EL (cell line): ENCODE measurements at places on chromosomes 13 and 19.

- DNase-seq = no peak
Observed at GRCh38 chr19:42577016-42577415, 17.7 kb downstream of the CEACAM8 start.

GRCh38 chr19:34938886-34939285 lies 12.2 kb downstream of the ZNF30 start:
- DNase-seq = no peak

DNA sequence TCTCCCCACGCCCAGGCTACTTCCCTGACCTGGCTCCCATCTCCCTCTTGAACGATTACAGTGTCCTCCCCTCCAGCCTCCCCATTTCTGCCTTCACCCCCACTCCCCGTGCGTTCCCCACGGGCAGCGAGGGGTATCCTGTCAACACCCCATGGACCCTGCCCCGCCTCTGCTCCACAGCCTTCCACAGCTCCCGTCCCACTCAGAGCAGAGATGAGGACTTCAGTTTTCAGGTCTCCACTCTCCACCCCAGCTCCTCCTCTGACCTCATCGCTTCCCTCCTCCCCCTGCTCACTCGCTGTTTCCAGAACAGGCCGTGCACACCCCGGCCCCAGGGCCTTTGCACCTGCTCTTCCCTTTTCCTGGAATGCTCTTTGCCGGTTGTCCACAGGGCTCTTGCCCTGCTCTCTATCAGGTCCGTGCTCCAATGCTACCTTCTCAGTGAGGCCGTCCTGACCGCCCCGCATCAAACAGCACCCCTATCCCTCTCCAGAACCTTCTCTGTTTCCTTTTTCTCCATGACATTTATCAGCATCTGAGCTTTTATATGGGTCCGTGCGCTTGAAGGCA lies 15.0 kb downstream of the LRRC4B start:
- DNase-seq = no peak

DNA sequence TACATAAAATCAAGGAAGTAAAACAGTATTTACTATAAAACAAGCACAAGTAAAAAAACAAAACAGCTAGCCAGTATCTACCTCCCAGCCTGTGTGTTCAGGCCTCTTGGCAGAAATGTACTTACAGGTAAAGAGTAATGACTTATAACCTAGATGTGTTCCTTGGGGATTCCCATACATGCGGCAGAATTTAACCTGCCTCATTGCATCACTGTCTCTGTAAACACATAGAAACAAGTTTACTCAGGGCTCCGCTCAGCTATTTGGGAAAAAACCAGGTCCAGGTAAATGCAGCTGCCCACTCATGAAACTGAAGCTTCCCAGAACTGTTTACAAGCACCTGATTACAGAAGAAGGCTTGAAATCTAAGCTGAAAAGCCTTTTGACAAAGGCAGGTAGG lies 50.7 kb upstream of the SERP2 start:
- DNase-seq = no peak

GRCh38 chr19:1360818-1361461 lies 22.8 kb upstream of the NDUFS7 start:
- DNase-seq = peak; percentile 86

- DNase-seq = no peak
Observed at GRCh38 chr13:30418075-30418716, 4.1 kb upstream of the UBE2L5 start.

DNA sequence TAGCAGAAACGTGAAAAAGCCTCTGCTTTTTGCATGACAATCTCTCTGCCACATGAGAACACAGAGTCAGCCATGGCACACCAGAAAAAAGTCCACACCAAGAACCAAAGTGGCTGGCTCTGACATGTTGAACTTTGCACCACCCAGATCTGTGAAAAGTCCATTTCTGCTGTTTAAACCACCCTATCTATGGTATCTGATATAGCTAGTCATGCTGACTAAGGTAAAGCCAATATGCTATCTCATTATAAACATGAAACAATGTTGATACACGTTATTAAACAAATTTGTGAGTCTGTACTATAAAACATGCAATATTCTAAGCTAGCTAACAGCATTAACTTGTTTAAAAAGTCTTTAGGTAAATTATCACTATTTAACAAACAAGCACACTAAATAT lies 21.0 kb upstream of the ZNF432 start:
- DNase-seq = no peak

GRCh38 chr19:5711025-5711424 lies 8.9 kb downstream of the LONP1 start:
- no peak for DNase-seq

DNA sequence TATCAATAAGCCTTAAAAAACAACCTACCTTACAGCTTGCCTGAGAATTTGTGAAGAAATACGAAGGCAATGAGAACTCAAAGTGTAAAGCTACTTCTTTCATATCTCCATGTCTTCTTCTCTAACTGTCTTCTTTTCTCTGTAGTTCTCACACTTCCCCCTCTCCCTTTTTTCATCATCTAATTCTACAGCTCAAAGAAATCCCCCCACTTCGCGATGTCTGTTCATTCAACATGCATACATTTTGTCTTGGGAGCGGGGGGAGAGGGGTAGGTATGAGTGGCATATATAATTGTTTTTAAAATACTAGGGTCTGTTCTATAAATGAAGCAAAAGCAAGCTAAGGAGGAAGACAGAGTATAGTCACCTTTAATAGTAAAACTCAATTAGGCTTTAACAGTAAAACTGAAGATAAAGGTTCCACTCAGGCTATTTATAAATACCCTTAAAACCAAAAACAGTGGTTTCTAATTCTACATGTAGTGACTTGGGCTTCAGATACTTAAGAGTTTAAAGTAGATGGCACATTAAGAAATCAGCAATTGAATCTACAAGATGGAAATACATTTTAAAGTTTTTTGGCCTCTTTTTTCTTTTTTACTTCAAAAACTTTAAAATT lies 106.9 kb downstream of the KLF12 start:
- DNase-seq = no peak

DNA sequence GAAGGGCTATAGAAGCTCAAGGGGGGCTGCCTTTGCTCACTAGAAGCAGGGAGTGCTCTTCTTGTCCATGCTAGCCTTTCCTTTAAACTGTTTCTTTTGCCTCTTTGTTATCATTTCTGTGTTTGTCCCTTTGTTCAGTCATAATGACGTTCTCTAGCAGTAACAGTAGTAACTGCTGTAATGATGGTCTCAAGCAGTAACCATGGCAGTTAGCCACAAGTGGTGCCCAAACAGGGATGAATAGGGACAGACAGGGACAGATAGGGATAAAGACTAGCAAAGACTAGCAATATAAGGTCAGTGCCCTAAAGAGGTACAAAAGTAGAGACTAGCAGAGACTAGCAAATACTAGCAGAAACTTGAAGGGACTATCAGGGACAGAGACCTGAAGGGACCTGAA lies 869.0 kb upstream of the PRR20A start:
- no peak for DNase-seq

GRCh38 chr13:21637296-21637695 lies 33.3 kb upstream of the MICU2 start:
- peak; percentile 53 for DNase-seq

DNA sequence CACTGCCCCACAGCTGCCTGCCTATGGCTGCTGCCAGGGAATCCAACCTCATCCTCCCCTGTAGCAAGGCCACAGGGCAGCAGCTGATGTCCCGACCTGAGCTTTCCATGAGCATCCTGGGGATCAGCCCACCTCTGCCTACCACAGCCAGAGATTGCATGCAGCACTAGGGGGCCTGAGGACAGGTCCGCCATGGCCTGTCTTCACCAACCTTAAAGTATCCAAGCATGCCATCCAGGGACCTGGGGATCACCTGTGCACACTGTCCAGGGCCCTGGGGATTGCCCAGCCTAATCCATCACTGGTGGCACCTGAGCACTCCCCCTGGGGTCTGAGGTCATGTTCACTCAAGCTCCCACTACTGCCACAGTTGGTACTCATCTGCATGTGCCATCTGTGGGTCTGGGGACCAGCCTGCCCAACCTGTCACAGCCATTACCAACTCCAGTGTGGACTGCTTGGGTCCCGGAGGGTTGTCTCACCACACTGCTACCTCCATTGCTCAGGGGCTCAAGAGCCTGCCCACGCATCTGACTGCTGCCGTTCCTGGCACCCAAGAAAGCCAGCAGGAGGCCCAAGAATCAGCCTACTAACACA lies 53.0 kb downstream of the KCTD15 start:
- no peak for DNase-seq

- DNase-seq = no peak
Observed at GRCh38 chr19:55406826-55407549, 600 bp downstream of the UBE2S start.

DNA sequence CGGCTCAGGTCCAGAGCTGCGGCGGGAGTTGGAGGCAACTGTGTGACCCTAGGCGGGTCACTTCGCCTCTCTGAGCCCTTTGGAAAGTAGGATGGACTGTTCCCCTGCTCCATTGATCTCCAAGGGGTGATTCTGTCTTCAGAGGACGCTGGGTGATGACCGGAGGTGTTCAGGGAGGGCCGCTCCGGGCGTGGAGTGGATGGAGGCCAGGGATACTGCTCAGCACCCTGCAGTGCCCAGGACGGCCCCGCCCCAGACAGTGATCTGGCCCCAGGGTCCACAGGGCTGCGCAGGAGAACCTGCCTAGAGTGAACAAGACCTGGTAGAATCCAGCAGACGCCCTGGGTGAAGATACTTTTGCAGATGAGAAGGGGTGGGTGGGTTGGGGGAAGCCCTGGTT lies 7.0 kb downstream of the NCLN start:
- DNase-seq = no peak

- DNase-seq = no peak
Observed at GRCh38 chr19:16252459-16253205, 54.9 kb downstream of the AP1M1 start.

DNA sequence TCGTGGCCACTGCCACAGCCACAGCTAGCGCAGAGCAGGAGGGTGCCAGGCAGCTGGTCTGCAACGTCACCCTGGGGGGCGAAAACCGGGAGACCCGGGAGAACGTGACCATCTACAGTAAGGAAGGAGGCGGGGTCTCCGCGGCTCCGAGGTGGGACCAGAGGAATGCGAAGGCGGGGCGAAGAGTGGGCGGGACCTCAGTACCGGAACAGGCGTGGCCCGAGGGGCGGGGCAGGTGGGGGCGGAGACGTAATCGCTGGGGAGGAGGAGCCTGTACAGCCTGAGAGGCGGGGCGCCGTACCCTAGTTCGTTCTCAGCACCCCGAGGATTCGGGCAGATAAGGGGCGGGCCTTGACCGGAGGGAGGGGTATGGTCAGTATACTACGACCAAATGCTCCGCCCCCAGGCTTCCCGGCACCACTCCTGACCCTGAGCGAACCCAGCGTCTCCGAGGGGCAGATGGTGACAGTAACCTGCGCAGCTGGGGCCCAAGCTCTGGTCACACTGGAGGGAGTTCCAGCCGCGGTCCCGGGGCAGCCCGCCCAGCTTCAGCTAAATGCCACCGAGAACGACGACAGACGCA lies 2.5 kb downstream of the ICAM5 start:
- DNase-seq = peak; percentile 81

GRCh38 chr13:114080739-114081561 lies 51.5 kb downstream of the RASA3 start:
- no peak for DNase-seq

GRCh38 chr13:38954291-38954690 lies 36.3 kb downstream of the STOML3 start:
- DNase-seq = peak; percentile 1

DNA sequence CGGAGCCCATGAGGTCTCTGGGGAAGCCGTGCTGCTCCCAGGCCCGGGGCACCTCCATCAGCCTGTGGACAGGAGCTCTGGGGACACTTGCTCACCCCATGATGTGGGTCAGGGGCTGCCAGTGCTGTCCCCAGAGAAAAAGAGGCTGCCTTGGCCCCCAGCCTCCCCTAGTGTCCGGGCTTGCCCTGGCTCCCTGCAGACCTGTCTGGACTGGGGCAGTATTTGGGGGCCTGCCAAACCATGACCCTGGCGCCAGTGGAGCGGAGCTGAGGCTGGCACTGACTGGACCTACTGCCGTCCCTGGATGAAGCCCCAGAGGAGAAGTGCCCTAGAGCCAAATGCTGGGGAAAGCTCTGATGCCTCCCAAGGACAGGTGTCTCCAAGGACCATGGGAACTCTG lies 30.4 kb downstream of the ELAVL1 start:
- no peak for DNase-seq

DNA sequence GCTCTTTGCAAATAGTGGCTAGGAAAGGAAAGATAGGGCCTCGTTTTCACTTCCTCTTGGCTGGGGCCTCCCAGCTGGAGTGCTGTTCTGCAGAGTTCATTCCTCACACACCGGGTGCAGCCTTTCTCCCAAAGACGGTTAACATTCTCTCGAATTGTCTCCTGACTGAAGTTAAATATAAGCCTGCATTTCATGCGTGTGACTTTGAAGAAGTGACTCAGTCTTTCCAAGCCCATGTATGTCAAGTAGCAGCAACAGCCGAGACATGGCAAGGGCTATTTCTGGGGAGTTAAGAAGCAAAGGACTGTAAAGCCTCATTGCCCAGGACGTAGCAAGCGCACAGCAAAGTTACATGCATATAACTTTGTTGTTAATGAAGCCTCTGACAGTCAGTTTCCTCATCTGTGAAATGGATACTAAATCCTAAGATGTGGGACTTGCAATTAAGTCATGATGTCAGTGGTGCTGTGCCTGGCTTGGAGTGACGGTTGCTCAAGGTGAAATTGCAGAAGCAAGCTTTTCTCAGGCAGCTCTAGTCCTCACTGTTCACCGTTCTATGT lies 502.4 kb downstream of the MYO16 start:
- no peak for DNase-seq

DNA sequence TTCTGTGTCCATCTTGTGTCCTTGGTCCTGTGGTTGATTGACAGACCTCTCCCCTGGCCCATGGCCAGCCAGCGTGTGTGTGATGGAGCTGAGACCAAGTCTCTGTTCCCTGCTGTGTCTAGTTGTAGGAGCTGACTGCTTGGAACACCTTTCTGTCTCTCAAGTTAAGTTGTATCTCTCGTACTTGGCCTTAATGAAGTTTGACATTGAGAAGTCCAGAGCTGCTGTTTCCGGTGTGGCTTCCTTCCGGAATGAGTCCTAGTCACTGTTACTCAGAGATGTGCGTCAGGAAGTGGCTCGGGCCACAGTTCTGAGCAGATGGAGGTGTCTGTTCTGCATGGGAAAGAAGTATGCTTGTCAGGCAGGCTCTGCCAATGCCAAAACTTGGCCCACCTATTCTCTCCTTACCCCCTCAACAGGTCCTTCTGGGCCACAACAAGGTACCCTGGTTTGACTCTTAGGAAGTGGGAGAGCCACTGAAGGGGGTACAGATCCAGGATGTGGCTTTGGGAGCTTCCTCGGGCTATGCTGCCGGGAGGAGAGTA lies 54.3 kb downstream of the GATAD2A start:
- peak; percentile 84 for DNase-seq

DNA sequence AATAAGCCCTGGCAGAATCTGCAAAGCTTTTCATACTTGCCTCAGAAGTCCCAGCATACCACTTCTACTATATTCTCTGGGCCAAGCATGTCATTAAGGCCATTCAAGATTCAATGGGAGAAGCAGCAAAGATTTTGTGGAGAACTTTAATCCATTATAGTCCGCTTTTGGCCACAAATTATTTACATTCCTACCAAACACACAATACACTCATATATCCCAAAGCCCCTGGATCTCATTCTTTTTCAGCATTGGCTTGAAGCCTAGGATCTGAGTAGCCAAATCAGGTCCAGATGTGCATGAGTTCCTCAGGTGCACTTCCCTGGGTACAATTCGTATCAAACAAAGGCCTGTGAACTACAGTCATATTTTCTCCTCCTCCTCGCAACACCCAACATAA lies 203.4 kb downstream of the NDFIP2 start:
- no peak for DNase-seq

- no peak for DNase-seq
Observed at GRCh38 chr19:29563486-29564101, 37.8 kb downstream of the VSTM2B start.

GRCh38 chr13:43298816-43299215 lies 275.4 kb downstream of the DNAJC15 start:
- DNase-seq = no peak

GRCh38 chr19:18310118-18310909 lies 12.6 kb downstream of the LSM4 start:
- DNase-seq = no peak
